Endothelial cell of umbilical vein (primary cell): ENCODE measurements at places on chromosomes 2 and 18. TPM values are rescaled to one million over a fixed set of nuclear protein-coding genes. Genes with fewer than 3 reads are reported as not detected.

TSGA10 gene
- 0.05 and 0.12 TPM in 2 replicates for polyA plus RNA-seq

CAPN14 gene
- 0.01 and 0.03 TPM in 2 replicates for polyA plus RNA-seq

NTSR2 gene
- polyA plus RNA-seq, result not detected in 2 replicates

EGR4 gene
- not detected in 2 replicates for polyA plus RNA-seq

REG1B gene
- not detected in 2 replicates for polyA plus RNA-seq

FAM237A gene
- not detected in 2 replicates for polyA plus RNA-seq

OR6B2 gene
- not detected in 2 replicates for polyA plus RNA-seq

SAG gene
- polyA plus RNA-seq, result not detected in 2 replicates

DSC1 gene
- not detected in 2 replicates for polyA plus RNA-seq

AKAIN1 gene
- not detected in 2 replicates for polyA plus RNA-seq

DLGAP1 gene
- 0.04 TPM in 1 of 2 replicates, not detected in the other for polyA plus RNA-seq

CD28 gene
- not detected in 2 replicates for polyA plus RNA-seq

GRCh38 chr2:112165296-112165695 lies 27.1 kb downstream of the FBLN7 start:
- H3K27me3 ChIP-seq, result no peaks in the 10 kb centered on the region
- no peaks in the 10 kb centered on the region for H3K36me3 ChIP-seq
- H3K4me1 ChIP-seq, result no peaks in the 10 kb centered on the region
- no peak overlapping the region for H3K4me3 ChIP-seq

DNA sequence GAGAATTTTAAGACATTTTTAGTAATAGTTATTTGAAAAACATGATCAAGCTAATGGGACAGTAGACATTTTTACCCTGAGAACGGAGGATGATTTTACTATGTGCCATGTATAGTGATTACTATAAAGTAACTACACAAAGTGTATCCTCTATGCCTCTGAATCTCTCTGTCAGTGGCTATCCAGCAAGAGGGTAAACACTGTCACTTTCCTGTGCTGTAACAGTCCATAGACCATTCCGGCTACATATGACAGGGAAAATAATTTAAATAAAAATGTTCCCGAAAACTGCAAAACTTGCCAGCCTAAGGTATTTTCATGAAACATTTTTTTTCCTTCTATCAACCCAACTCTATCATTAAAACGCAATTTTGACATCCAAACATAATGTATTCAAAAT lies 1632.2 kb upstream of the ACVR2A start:
- no peak overlapping the region for H3K4me3 ChIP-seq
- DNase-seq, result no peak
- no peaks in the 10 kb centered on the region for H3K27me3 ChIP-seq
- no peak overlapping the region for H3K27ac ChIP-seq
- H3K4me1 ChIP-seq, result no peaks in the 10 kb centered on the region

DNA sequence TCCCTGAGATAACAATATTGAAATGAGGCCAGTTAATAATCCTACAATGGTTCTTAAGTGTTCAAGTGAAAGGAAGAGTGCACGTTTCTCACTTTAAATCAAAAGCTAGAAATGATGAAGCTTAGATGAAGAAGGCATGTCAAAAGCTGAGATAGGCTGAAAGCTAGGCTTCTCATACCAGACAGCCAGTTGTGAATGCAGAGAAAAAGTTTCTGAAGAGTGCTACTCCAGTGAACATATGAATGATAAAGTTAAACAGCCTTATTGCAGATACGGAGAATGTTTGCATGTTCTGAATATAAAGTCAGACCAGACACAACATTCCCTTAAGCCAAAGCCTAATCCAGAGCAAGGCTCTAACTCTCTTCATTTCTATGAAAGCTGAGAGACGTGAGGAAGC lies 51.4 kb downstream of the EML4 start:
- no peak overlapping the region for H3K27ac ChIP-seq
- no peaks in the 10 kb centered on the region for H3K36me3 ChIP-seq
- no peak overlapping the region for H3K4me3 ChIP-seq
- no peaks in the 10 kb centered on the region for H3K27me3 ChIP-seq
- no peak for DNase-seq

DNA sequence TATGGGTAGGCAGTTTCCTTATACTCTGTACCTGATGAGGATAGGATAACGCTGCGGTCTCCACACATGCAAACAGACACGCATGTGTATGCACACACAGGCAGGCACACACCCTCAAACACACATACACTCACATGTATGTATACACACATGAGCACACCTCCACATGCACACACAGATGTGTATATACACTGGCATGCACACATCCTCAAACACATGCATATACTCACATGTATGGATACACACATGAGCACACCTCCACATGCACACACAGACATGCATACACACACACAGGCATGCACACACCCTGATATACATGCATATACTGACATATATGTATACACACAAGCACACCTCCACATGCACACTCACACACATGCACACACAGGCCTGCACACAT lies 267.8 kb upstream of the HDAC4 start:
- H3K4me3 ChIP-seq, result no peak overlapping the region
- no peaks in the 10 kb centered on the region for H3K27me3 ChIP-seq
- no peak overlapping the region for H3K27ac ChIP-seq

DNA sequence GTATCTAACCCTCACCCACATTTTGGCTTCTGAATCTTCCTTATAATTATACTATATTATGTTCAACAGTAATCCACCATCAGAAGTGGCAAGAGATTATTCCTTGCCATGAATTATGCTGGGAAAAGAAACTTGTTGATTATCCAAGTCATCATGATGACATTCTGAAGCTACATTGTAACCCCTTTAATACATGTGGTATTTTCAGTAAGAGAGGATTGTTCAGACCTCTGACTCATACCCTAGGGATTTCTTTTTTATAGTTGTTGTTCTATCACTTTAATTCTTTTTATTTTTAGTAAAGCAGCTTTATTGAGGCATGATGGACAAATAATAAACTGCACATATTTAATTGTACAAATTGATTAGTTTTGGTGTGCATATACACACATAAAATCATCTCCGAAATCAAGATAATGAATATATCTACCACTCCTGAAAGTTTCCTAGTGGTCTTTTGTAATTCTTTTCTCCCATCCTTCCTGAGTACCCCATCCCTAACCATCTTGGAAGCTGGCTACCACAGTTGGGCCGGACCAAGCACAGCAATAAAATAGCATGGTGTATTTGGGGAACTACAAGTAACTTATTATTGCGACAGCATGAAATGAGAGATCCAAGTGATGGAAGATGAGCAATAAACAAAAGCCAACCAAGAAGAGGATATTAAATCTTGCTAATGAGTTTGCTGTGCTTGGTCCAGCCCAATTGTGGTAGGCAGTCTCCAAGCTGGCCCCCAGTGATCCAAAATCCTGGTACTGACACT lies 159.9 kb downstream of the BARD1 start:
- no peak overlapping the region for H3K27ac ChIP-seq
- H3K4me1 ChIP-seq, result no peaks in the 10 kb centered on the region
- no peaks in the 10 kb centered on the region for H3K36me3 ChIP-seq
- DNase-seq, result no peak

DNA sequence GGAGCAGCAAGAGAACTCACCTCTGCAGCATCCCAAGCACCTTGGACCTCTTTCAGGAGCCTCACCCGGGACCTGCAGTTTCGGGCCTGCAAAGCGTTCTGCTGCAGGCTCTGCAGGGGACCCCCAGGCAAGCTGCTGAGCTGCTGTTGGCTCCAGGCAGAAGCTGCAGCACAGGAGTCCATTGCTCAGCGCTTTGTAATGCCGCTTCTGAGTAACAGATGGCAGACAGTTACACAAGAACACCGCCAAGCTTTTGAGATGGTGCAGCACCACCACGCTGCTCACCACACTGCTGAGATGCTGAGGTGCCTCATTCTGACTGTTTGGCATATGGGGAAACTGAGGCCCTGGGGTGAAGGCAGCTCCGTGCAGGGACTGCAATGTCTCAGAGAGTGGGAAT lies 1.9 kb upstream of the GALNT14 start:
- H3K4me1 ChIP-seq, result no peaks in the 10 kb centered on the region
- no peaks in the 10 kb centered on the region for H3K36me3 ChIP-seq
- no peak overlapping the region for H3K27ac ChIP-seq

- H3K27ac ChIP-seq, result no peak overlapping the region
- peaks cover 5% of the 10 kb centered on the region for H3K27me3 ChIP-seq
- no peaks in the 10 kb centered on the region for H3K4me1 ChIP-seq
- no peak for DNase-seq
These were observed 71.9 kb upstream of the CCDC68 start for GRCh38 chr18:55031164-55031563.

- DNase-seq, result no peak
- peaks cover 7% of the 10 kb centered on the region for H3K27me3 ChIP-seq
- H3K4me3 ChIP-seq, result no peak overlapping the region
- no peak overlapping the region for H3K27ac ChIP-seq
- no peaks in the 10 kb centered on the region for H3K36me3 ChIP-seq
These were observed 63.2 kb downstream of the SCG2 start for GRCh38 chr2:223538920-223539440.

GRCh38 chr2:66538291-66538690 lies 103.4 kb downstream of the MEIS1 start:
- H3K4me1 ChIP-seq, result no peaks in the 10 kb centered on the region
- no peaks in the 10 kb centered on the region for H3K36me3 ChIP-seq
- H3K27ac ChIP-seq, result no peak overlapping the region
- H3K4me3 ChIP-seq, result no peak overlapping the region

GRCh38 chr18:64966667-64967066 lies 784.1 kb upstream of the CDH7 start:
- no peak for DNase-seq
- H3K27me3 ChIP-seq, result no peaks in the 10 kb centered on the region
- no peaks in the 10 kb centered on the region for H3K36me3 ChIP-seq

DNA sequence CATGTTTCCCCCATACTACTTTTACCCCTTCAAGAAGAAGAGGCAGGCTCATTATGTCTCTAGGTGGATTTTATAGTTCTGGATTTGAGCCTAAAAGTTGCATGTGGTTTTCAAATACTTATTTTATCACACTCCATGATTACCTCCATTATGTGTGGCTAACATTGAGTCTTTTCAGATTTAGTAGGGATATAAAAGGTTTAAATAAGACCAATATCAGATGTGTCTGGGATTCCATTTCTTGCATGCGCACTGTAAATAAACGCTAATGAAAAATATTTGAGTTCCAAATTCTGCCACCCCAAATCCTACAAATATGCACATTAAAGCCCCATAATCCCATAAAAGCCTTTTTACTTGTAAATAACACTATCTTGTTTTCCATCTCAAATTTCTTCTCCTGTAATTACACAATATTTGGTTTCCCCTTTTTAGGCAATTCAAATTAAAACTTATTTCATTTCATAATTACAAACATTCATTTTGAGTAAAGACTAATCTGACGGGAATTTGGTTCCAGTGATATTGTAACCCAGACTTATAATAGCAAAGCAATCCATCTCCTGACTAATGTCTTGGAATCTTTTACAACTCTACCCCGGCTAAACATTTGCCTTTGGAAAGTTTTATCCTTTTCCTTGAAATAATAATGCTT lies 600.0 kb downstream of the SLC4A3 start:
- no peaks in the 10 kb centered on the region for H3K36me3 ChIP-seq
- H3K27ac ChIP-seq, result no peak overlapping the region
- H3K27me3 ChIP-seq, result no peaks in the 10 kb centered on the region
- no peak overlapping the region for H3K4me3 ChIP-seq
- H3K4me1 ChIP-seq, result no peaks in the 10 kb centered on the region

DNA sequence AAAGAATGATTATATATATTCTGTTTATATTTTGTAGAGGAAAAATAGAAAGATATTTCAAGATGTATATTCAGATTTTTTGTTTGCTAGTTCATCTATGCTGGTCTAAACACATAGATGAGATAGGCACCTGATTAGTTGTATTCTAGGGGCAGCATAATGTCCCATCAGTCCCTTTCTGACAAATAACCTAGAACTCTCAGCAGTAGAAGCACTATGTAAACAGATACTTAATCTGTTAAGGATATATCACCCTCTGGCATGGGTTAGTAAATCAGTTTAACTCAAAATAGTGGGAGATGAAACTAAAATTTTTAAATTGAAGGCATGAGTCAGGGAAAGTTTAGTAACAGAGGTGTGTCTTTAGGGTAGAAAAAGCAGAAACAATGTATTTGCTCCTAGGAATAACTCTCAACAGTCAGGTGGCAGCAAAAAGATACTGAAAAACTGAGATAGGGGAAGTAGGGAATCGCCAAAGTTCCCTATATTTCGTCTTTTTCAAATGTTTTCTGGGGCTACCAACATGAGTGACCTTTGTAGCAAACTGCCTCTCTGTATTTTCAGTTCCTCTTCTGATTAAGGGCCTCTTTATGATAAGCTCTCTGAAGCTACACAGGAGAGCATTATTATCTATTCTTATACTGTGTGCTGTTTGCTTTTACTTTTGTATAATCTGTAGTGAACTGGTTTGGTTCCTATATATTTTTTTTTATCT lies 5.7 kb downstream of the PPP1R1C start:
- H3K36me3 ChIP-seq, result no peaks in the 10 kb centered on the region
- H3K4me1 ChIP-seq, result no peaks in the 10 kb centered on the region
- H3K4me3 ChIP-seq, result no peak overlapping the region
- no peak for DNase-seq
- no peak overlapping the region for H3K27ac ChIP-seq

GRCh38 chr2:239715202-239715601 lies 309.9 kb downstream of the NDUFA10 start:
- no peaks in the 10 kb centered on the region for H3K36me3 ChIP-seq
- no peaks in the 10 kb centered on the region for H3K27me3 ChIP-seq
- H3K4me1 ChIP-seq, result no peaks in the 10 kb centered on the region
- H3K27ac ChIP-seq, result no peak overlapping the region

DNA sequence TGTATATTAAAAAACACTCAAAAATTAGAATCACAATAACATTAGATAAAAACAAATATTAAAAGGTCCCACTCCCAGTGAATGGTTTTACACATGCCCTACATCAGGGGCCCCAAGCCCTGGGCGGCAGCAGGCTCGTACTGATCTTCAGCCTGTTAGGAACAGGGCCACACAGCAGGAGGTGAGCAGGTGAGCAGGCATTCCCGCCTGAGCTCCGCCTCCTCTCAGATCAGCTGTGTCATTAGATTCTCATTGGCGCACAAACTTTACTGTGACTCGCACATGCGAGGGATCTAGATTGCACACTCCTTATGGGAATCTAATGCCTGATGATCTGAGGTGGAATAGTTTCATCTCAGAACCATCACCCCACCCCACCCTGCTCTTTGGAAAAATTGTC lies 74.2 kb downstream of the MBD2 start:
- H3K36me3 ChIP-seq, result peaks cover 3% of the 10 kb centered on the region
- peaks cover 26% of the 10 kb centered on the region for H3K4me1 ChIP-seq
- H3K27ac ChIP-seq, result peak overlapping the region; percentile 98
- no peak for DNase-seq

DNA sequence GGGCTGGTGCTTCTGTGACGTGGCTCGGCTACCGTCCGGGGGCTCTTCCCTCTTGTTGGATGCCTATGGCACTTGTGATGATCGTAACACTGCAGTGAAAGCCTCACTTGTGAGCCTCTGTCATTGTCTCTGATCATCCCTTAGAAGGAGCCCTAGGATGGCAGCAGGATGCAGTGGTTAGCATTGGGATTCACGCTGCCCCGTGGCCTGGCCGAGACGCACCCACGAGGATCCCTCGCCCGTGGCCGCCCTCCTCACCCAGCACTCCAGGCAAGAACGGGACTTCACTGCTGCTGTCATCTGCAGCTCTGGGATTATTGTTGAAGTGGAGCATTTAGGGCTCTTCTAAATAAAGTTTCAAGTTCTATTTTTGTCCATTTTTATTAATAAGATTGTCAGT lies 46.8 kb upstream of the CTDP1 start:
- H3K36me3 ChIP-seq, result no peaks in the 10 kb centered on the region
- no peak overlapping the region for H3K27ac ChIP-seq
- no peak overlapping the region for H3K4me3 ChIP-seq
- no peak for DNase-seq
- H3K27me3 ChIP-seq, result peaks cover 2% of the 10 kb centered on the region
- H3K4me1 ChIP-seq, result no peaks in the 10 kb centered on the region

- no peak overlapping the region for H3K4me3 ChIP-seq
- no peak overlapping the region for H3K27ac ChIP-seq
- H3K36me3 ChIP-seq, result no peaks in the 10 kb centered on the region
- H3K4me1 ChIP-seq, result peaks cover 10% of the 10 kb centered on the region
- H3K27me3 ChIP-seq, result no peaks in the 10 kb centered on the region
These were observed 5.3 kb upstream of the ITPRID2 start for GRCh38 chr2:181886192-181886591.
